Ecto neural progenitor cell (in vitro differentiated cells): ENCODE measurements at places on chromosomes 4 and X.

- DNase-seq: no peak
These were observed 98.8 kb downstream of the KLHL4 start for GRCh38 chrX:87616371-87616770.

DNA sequence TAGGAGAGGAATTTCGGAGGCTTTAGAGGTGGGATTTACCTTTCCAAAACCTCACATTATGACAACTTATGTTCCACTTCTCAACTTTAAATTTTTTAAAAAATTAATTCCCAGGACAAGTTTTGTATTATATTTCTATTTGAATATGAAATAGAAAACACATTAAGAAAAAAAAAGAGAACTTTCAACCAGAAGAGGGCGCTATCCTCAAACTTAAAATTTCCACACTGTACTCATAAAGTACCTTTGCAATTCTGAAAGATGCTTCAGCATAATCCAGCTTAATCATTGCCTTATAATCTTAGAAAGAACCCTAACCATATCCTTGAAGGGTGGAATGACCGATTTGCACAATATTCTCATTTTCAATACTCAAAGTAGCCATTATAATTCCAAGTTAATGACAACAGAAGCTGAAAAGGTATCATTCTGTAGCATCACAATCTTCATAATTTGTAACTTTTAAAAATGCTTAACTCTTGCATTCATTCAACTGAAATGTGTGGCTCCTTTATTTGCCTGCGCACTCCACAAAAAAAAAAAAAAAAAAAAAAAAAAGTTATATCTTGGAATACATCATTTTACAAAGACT lies 158.0 kb downstream of the KCNIP4 start:
- no peak for DNase-seq

DNA sequence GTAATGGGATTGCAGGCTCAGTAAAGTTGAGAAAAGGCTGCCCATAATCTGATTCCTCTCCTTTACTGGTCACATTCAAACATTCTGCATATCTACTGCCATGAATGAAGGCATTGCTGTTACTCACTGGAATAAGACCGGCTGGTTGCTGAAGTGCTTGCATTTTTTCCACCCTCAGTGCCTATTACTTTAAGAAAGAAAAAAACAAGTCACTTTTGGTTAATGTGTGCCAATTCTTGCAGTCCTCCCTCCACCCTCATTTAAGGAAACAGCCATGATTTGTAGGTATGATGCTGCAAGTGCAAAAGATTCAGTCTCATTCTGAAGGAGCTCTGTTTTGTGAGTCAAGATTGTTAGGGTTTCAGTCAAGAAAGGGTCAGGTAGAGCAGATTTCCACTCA lies 94.9 kb downstream of the EMCN start:
- no peak for DNase-seq

- no peak for DNase-seq
These were observed 86.4 kb downstream of the SMIM20 start for GRCh38 chr4:26000274-26000950.

DNA sequence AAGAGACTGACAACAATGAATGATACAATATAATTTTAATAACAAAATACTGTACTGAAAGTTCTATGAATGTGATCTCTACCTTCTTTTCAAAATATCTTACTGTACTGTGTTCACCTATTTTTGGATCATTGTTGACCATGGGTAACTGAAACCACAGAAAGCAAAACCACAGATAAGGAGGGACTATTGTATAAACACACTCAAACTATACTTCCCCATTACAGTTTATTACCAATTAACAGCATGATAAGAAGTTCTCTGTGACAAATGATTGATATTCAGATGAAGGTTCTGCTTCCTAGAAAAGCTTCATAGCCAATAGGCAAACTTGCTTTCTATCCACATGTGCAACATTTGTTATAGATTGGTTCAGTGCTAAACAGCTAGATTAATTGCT lies 50.1 kb downstream of the GABRG1 start:
- no peak for DNase-seq

DNA sequence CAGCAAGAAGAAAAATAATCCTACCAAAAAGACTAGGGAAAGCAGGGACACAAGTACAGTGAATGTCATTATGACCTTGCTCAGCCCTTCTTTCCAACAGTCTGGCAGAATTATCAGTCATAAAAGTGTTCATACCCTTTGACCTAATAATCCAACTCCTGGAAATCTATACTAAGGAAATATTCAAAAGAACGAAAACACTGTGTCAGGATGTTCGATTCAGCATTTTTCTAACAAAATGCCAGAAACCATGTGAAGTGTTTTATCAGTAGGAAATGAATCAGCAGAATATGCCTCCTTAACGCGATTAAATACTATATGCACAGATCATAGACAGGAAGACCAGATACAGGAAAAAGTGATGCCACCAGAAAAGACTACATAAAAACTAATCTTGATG lies 16.2 kb upstream of the S100G start:
- no peak for DNase-seq

GRCh38 chrX:110156167-110156754 lies 153.3 kb downstream of the TMEM164 start:
- DNase-seq: no peak

DNA sequence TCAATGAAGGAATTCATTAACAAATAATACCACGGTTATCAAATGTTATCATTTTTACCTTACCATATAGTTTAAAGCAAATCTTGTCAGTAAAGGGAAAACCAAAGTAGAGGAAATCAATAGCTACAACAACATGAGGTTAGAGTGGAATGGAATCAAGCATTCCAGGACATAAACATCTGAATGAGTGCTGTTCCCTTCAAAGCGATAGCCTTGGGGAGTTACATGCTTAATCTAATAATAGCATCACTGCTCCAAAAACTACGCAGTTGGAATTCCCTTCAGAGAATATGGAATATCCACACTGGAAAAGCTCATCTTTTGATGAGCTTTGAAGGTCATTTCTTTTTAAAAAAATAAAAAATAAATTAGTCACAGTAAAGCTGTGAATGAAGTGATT lies 31.2 kb downstream of the PDE5A start:
- no peak for DNase-seq

DNA sequence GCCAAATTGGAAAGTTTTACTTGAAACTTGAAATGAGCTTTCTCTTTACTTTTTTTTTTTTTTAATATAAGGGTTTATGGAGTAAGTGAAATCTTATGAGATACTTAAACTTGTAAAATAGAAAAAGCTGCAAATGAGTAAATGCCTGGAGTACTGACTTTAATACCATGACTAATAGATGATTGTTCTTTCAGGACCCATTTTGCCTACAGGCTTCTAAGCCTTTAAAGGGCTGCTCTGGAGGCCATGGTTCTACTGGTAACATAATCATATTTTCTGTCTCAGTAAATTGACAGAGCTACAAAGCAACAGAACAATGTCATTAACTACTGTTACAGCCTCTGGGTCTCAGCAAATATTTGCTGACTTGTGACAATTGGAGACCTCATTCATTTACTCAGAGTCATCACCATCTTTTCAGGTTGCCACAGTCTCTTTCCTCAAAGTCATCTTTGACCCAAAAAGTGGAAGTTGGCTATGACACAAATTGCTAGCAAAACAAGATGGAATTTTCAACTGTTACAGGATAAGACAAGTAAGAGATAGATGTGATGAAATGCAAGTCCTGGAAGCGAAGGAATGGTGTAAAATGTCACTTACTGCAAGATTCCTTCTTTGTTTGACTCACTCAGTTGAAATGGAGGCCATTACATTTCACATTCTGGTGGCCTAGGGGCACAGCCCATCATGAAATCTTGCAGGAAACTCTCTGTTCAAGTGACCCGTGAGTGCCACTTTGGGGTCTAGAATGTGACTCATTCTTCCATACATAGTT lies 132.7 kb downstream of the BTC start:
- DNase-seq: no peak

DNA sequence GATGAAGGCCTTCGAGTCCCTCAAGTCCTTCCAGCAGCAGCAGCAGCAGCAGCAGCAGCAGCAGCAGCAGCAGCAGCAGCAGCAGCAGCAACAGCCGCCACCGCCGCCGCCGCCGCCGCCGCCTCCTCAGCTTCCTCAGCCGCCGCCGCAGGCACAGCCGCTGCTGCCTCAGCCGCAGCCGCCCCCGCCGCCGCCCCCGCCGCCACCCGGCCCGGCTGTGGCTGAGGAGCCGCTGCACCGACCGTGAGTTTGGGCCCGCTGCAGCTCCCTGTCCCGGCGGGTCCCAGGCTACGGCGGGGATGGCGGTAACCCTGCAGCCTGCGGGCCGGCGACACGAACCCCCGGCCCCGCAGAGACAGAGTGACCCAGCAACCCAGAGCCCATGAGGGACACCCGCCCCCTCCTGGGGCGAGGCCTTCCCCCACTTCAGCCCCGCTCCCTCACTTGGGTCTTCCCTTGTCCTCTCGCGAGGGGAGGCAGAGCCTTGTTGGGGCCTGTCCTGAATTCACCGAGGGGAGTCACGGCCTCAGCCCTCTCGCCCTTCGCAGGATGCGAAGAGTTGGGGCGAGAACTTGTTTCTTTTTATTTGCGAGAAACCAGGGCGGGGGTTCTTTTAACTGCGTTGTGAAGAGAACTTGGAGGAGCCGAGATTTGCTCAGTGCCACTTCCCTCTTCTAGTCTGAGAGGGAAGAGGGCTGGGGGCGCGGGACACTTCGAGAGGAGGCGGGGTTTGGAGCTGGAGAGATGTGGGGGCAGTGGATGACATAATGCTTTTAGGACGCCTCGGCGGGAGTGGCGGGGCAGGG lies 568 bp downstream of the HTT start:
- peak; percentile 78 for DNase-seq

- DNase-seq: no peak
These were observed 441.6 kb downstream of the SLITRK2 start for GRCh38 chrX:146259207-146259606.

DNA sequence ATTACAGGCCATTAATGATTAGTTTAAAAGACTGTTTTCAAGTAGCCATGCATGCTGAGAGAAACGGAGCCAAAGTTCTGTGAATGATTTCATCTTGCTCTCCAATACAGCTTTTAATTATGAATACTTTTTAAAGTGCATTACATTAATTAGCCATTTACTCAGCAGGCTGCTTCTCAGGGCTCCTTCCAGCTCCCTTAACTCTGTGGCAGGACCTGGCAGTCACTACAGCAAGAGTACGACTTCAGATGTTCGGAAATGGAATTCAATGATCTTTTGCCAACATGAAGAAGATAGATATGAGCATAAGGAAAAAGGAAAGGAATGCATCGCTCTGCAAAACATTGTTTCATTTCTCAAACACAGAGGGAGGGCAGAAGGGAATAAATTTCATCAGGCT lies 987.2 kb downstream of the PDHA2 start:
- no peak for DNase-seq

DNA sequence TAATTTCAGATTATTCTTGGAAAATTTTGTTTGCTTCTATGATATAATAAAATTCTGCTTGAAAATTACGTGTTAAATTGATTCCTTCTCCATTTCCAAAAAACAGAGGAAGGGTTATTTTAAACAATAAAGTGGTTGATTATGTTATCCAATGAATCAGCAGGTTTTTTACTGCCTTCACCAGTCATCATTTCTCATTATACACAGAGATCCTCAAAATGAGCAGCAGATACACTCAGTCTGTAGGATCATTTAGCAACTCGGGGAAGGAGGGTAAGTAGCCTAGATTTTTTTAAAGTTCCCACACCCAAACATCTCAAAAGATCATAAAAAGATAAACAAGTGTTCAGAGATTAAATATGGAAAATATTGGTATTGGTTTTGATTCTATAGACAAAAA lies 6.8 kb upstream of the TMEM144 start:
- DNase-seq: no peak

GRCh38 chr4:101793397-101793796 lies 2.9 kb downstream of the BANK1 start:
- no peak for DNase-seq

- DNase-seq: no peak
These were observed 250.9 kb upstream of the EPHA5 start for GRCh38 chr4:65921180-65921579.

GRCh38 chr4:111016416-111016815 lies 393.5 kb upstream of the PITX2 start:
- no peak for DNase-seq

GRCh38 chrX:153576961-153577360 lies 22.0 kb downstream of the CCNQ start:
- DNase-seq: no peak

GRCh38 chr4:6423575-6423974 lies 48.8 kb downstream of the PPP2R2C start:
- no peak for DNase-seq

GRCh38 chr4:98617358-98618047 lies 40.9 kb downstream of the TSPAN5 start:
- DNase-seq: no peak

- no peak for DNase-seq
These were observed 2.4 kb upstream of the MORF4L2 start for GRCh38 chrX:103688946-103689345.

- DNase-seq: no peak
These were observed 152.3 kb downstream of the PPARGC1A start for GRCh38 chr4:23737571-23737970.

GRCh38 chr4:173511787-173512361 lies 18.2 kb downstream of the HAND2 start:
- no peak for DNase-seq

- no peak for DNase-seq
These were observed 682.2 kb upstream of the AMOT start for GRCh38 chrX:113522814-113523213.

GRCh38 chr4:131427000-131427399 lies 1722.1 kb upstream of the PCDH10 start:
- no peak for DNase-seq
